ENCODE measurements at places on chromosomes 1 and 21.
A peak's percentile ranks its signal among the peaks of the same experiment; 100 is the strongest.

- no peak for DNase-seq
These were observed 7.4 kb downstream of the DCST2 start for GRCh38 chr1:155026154-155026553.

DNA sequence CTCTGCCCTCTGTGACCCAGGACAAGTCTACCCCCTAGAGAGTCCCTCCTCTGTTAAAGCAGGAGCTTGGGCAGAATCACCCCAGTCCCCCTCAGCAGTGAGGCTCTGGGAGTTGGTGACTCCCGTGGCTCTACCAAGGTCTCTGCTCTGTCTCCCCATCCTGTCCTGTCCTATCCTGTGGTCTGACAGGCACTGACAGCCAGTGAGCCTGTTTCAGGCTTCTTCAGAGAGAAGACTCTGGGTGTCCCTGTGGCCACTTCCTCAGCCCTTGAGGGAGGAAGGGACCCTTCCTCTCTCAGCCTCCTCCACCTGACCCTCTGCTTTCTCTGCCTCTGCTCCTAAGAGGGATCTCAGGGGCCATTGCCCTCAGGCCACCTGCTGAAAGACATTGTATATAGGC is 148.7 kb downstream of the FCRL5 start:
- no peak for DNase-seq

- no peak for DNase-seq
These were observed 102.9 kb upstream of the IRF2BP2 start for GRCh38 chr1:234712891-234713305.

DNA sequence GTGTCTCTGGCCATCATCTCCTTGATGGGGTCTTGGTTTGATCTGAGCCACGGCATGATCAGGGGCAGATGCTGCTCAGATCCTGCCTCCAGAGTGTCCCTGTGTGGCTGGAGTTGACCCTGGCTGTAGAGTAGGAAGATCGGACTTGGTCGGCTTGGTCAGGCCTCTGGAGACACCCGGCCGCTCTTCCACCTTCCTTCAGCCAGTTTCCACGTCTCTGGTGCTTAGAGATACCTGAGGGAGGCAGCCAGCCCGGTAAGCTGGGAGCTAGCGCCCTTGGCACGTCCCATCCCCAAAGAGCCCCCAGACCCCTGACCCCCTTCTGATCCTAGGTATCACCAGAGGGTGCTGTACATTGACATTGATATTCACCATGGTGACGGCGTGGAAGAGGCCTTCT is 8.8 kb downstream of the MARCKSL1 start:
- no peak for DNase-seq

GRCh38 chr1:66399888-66400529 is 133.9 kb upstream of the SGIP1 start:
- DNase-seq, result no peak

GRCh38 chr1:227065311-227065710 is 125.2 kb downstream of the COQ8A start:
- DNase-seq, result no peak

- no peak for DNase-seq
These were observed 4.1 kb downstream of the DIPK1A start for GRCh38 chr1:92957030-92957734.

DNA sequence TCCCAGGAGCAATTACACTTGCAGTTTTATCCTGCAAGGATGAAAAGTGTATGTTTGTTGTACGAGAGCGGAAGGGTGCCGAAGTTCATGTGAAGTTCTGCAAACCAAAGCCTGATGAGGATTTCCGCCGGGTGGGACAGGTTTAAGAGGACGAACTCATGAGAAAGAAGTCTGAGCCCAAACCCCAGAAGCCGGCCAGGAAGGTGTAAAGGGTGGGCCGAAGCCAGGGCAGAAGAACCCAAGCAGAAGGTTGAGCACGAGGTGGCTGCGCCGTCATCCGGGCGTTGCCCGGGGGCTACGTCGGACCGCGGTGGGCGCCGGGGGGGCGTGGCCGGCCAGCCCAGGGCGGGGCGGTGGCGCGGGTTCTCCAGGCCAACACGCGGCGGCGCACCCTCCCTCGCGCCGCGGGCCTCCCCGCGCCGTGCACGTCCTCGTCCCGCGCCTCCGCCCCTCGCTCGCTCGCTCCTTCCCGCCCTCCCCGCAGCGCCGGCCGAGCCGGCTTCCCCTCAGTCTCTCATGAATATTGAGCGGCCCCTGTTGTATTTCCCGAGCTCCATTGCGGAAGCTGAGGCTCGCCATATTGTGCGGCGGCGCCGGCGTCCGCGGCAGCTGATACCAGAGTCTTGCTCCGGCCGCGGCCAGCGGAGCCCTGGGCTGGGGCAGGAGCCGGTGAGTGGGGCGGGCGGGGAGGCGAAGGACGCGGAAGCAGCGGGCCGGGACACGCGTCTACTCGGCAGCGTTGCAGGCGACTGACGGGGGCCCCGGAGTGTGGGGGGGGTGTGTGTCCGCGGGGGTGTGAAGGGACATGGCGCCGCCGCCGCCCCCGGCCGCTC is at the start of gene RNF2:
Gene RNF2, plus strand, starts transcription at position 578 of the 833 bp plus-strand sequence. CDS start 41,996 bp downstream, outside the sequence.
- DNase-seq, result peak; percentile 62

DNA sequence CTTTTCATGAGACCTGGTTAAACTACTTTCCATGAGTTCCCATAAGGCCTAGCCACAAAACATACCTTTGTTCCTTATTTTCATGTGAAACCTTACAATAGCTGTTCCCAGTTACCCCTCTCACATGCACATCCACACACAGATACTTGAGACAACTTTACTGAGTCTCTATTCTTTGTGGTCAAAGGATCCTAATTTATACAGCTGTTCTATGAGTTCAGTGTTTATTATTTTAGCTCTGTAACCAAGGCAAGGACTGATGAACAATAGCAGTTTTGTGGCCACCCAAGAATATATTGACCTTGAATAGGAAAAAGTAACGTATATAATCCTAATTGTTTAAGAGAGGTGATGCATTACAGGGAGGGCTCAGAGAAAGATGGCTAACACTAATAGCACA is 160.5 kb upstream of the CACYBP start:
- no peak for DNase-seq

DNA sequence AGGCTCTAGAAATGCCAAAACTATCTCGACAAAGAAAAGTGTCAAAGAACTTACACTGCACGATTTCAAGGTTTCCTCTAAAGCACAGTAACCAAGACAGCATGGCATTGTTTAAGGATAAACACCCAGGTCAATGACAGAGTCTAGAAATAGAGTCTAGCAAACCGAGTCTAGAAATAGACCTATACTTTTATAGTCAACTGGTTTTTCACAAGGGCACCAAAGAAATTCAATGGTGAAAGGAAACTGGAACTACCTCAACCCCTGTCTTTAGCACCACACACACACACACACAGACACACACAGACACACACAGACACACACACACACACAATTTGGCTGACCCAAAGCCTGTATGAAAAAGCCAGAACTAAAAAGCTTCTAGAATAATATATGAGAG is 67.1 kb upstream of the PGBD5 start:
- DNase-seq, result no peak
